Memory B cell (primary cell): ENCODE measurements at places on chromosomes 1 and 21.

DNA sequence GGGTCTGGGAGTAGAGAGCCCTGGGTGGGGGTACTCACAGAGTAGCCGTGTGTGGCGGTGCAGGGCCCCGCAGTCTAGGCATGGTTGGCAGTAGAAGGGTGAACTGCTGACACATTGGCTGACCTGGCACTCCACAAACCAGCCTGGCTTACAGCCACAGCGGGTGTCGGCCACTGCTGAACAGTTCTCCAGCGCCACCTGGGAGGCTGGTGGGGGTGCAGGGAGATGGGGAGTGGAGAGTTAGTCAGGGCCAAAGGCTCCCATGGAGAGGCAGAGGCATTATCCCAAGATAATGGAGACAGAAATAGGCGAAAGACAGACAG lies 1.5 kb downstream of the TNFRSF25 start:
- H3K4me3 ChIP-seq, result no peak overlapping the region
- H3K36me3 ChIP-seq, result no peaks in the 10 kb centered on the region
- peaks cover 9% of the 10 kb centered on the region for H3K4me1 ChIP-seq
- peaks cover 27% of the 10 kb centered on the region for H3K27me3 ChIP-seq
- no peak overlapping the region for H3K27ac ChIP-seq

- no peak overlapping the region for H3K27ac ChIP-seq
- H3K4me3 ChIP-seq, result no peak overlapping the region
- no peaks in the 10 kb centered on the region for H3K4me1 ChIP-seq
- no peaks in the 10 kb centered on the region for H3K36me3 ChIP-seq
- H3K27me3 ChIP-seq, result peaks cover 2% of the 10 kb centered on the region
These were observed 80.5 kb downstream of the ENAH start for GRCh38 chr1:225572422-225572821.

DNA sequence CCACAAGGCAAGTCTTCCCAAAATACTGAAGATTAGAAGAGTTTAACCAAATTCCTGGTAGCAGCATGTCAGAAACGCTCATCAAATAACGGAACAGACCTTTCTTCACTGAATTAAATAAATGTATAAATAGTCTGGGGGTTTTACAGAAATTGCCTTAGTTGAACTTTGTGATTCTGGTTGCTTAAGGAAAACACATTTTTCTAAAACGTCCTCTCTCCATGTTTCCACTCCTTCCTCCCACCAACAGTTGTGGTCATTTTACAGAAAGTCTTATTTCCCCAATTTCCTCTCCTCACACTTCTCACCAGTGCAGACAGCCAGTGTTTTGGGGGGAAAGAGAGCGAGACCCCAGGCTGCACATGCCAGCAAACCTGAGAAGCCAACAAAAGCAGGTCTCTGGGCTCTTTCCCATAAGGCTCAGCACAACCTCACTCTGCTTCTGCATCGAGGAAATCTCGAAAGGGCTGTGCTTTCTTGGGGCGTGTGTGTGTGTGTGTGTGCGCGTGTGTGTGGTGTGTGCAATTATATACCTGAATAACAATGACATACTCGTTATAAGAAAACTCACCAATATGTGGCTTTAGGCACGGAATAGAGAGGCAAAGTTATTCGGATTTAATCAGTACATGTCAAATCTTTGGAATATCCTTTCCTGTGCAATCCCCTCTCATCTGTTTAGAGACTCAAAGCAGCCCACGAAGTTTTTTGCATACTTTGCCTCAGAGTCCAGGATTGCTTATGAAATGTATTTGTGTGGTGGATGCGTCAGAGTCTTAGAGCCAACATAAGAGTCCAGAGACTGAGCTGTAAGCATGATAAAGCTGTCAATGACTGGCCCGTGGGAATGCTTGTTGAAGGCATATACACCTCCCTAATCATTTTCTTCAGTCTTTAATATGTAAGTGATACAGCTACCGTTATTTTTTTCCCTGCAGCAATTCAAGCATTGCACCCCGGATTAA lies 2.0 kb downstream of the KCNJ15 start:
- no peak for DNase-seq
- H3K4me1 ChIP-seq, result no peaks in the 10 kb centered on the region
- no peaks in the 10 kb centered on the region for H3K27me3 ChIP-seq
- no peaks in the 10 kb centered on the region for H3K36me3 ChIP-seq
- H3K4me3 ChIP-seq, result no peak overlapping the region

GRCh38 chr1:24382165-24382577 lies 31.4 kb downstream of the STPG1 start:
- H3K4me1 ChIP-seq, result peaks cover 12% of the 10 kb centered on the region
- H3K27me3 ChIP-seq, result no peaks in the 10 kb centered on the region
- H3K36me3 ChIP-seq, result peaks cover 18% of the 10 kb centered on the region

DNA sequence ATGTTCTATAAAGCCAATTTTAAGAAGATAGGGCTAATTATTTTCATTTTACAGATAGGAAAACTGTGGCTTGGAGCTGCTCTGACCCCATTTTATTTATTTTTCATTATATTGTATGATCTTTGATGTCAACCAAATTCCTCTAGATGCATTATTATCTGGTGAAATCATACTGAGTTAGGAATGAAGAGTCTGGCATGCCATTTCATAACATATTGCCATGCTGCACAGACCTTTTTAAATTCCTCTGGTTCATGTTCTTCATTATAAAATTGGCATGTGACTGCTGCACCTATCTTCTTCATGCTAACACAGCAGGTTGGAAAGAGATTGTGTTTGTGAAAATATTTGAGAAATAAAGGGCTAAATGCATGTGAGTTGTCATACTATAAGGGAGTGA lies 12.7 kb downstream of the PRRX1 start:
- no peaks in the 10 kb centered on the region for H3K36me3 ChIP-seq
- no peak for DNase-seq
- peaks cover 16% of the 10 kb centered on the region for H3K27me3 ChIP-seq
- no peak overlapping the region for H3K4me3 ChIP-seq

GRCh38 chr1:3052501-3052900 lies 16.5 kb upstream of the PRDM16 start:
- H3K4me1 ChIP-seq, result peaks cover 7% of the 10 kb centered on the region
- H3K4me3 ChIP-seq, result no peak overlapping the region
- no peak for DNase-seq
- no peak overlapping the region for H3K27ac ChIP-seq

GRCh38 chr1:179794669-179795068 lies 51.6 kb downstream of the FAM163A start:
- DNase-seq, result no peak
- H3K27ac ChIP-seq, result no peak overlapping the region
- H3K27me3 ChIP-seq, result peaks cover 11% of the 10 kb centered on the region

- H3K27ac ChIP-seq, result no peak overlapping the region
- no peak for DNase-seq
- peaks cover 2% of the 10 kb centered on the region for H3K36me3 ChIP-seq
- no peak overlapping the region for H3K4me3 ChIP-seq
- H3K27me3 ChIP-seq, result peaks cover 20% of the 10 kb centered on the region
These were observed 89.8 kb upstream of the NR5A2 start for GRCh38 chr1:199937661-199938060.

DNA sequence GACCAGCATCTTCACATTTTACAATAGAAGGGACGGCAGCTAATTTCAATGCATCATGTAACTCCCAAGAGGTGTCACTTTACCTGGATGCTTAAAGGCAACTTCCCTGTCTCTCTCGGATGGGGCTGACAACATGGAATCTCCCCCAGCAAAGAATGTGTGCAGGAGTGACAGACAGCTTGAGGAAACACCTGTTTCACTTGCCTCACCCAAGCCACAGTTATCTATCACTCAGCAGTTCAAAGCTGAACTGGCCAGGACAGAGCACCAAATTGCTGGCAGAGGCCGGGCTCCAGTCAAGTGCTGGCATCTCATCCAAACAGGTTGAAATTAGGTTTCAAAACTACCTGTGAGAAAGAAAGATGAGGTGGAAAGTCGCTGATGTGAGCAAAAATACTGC lies 538.0 kb upstream of the PLXNA2 start:
- DNase-seq, result no peak
- no peak overlapping the region for H3K27ac ChIP-seq
- H3K36me3 ChIP-seq, result no peaks in the 10 kb centered on the region
- H3K4me3 ChIP-seq, result no peak overlapping the region

GRCh38 chr1:185044387-185044786 lies 971 bp upstream of the RNF2 start:
- peaks cover under 1% of the 10 kb centered on the region for H3K36me3 ChIP-seq
- no peak for DNase-seq
- H3K27ac ChIP-seq, result peak overlapping the region; percentile 94

DNA sequence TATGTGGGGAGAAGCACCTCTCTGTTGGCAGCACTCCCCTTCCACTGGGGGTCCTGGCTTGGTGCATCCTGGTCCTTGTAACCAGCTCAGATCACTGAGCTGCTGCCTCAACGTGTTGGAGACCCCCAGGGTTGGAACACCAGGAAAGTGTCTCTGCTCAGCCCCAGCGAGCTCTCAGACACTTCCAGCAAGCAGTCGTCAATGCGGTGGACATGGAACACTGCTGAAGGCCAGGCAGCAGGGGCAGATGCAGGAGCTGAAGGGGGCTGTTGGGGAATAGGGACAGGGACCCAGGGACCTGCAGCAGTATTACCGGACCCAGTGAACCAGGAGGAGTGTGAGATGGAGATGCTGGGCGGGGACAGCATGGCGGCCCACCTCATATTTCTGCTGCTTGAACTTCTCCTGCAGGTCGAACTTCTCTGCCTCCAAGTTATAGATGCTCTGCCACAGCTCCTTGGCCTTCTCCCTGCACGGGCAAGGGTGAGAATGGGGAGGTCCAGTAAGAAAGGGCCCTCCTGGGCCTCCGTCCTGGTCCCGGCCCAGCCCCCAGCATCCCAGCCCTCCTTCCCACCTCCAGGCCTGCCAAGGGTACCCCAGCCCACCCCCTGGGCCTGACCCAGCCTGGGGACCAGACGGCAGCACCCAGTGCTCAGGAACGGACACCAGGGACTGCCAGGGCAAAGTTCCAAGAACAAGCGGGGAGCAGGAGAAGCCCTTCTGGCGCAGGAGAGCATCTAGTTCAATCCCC lies 16.4 kb downstream of the TNNT2 start:
- no peak for DNase-seq
- H3K4me3 ChIP-seq, result no peak overlapping the region
- no peaks in the 10 kb centered on the region for H3K36me3 ChIP-seq
- H3K27me3 ChIP-seq, result peaks cover 18% of the 10 kb centered on the region
- no peak overlapping the region for H3K27ac ChIP-seq

DNA sequence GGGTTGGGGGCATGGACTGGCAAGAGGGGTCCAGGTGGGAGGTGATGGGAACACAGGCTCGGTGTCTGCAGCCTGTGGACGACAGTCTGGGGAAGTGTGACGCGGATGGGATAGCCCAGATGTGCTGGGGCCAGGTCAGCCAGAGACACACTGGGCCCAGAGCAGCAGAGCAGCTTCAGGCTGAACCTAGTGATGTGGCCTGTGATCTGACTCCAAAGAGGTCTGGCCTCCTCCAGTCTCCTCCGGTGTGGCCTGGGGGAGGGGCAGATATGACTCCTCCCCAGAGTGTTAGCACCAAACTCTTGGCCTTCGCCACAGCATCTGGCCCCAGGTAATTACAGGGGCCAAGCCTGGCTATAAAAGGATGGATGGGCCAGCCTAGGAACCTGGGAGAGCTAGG lies 13.5 kb downstream of the EFNA3 start:
- peaks cover 3% of the 10 kb centered on the region for H3K27me3 ChIP-seq
- no peak overlapping the region for H3K27ac ChIP-seq
- no peak for DNase-seq
- H3K4me3 ChIP-seq, result no peak overlapping the region

DNA sequence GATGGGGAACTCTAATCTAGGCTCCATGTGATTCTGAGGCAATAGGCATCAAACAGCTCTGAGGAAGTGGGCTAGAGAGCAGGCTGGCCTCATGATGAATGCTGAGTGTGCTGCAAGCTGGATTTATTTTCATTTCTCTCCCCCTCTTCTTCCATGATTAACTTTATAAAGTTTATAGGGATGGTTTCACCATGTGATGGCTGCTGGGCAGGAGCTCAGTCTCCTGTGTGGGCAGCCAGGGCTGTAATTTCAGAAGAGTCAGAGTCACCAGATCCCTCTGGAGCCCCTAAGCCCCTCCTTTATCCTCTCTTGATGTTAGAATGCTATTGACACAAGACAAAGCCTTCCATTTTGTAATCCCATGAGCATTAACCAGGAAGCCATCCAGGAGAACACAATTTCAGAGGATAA lies 143.6 kb downstream of the CNIH3 start:
- H3K36me3 ChIP-seq, result no peaks in the 10 kb centered on the region
- no peak overlapping the region for H3K27ac ChIP-seq
- no peaks in the 10 kb centered on the region for H3K4me1 ChIP-seq
- no peak for DNase-seq

DNA sequence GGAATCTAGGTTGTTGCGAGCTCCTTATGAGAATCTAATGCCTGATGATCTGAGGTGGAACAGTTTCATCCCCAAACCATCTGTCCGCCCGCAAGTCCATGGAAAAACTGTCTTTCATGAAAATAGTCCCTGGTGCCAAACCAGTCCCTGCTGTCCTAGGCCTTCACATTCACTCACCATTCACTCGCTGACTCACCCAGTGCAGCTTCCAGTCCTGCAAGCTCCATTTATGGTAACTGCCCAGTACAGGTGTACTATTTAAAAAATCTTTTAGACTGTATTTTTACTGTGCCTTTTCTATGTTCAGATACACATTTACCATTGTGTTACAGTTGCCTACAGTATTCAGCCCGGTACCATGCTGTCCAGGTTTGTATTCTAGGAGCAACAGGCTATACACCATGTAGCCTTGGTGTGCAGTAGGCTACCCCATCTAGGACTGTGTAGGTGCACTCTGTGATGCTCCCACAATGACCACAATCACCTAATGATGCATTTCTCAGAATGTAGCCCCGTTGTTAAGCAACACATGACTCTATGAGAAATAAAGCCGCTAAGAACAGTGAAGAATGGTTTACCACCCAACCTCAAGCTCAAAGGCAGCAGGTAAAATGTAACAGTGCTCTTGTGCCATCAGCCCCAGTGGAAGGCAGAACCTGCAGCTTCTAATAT lies 2.4 kb downstream of the ECHDC2 start:
- H3K4me3 ChIP-seq, result no peak overlapping the region
- DNase-seq, result no peak
- no peaks in the 10 kb centered on the region for H3K36me3 ChIP-seq
- H3K27ac ChIP-seq, result peak overlapping the region; percentile 21
- peaks cover 10% of the 10 kb centered on the region for H3K4me1 ChIP-seq

- H3K27ac ChIP-seq, result no peak overlapping the region
- H3K4me1 ChIP-seq, result no peaks in the 10 kb centered on the region
- H3K36me3 ChIP-seq, result no peaks in the 10 kb centered on the region
- H3K4me3 ChIP-seq, result no peak overlapping the region
- peaks cover 3% of the 10 kb centered on the region for H3K27me3 ChIP-seq
- DNase-seq, result no peak
These were observed 20.4 kb downstream of the CAMK1G start for GRCh38 chr1:209603877-209604276.

DNA sequence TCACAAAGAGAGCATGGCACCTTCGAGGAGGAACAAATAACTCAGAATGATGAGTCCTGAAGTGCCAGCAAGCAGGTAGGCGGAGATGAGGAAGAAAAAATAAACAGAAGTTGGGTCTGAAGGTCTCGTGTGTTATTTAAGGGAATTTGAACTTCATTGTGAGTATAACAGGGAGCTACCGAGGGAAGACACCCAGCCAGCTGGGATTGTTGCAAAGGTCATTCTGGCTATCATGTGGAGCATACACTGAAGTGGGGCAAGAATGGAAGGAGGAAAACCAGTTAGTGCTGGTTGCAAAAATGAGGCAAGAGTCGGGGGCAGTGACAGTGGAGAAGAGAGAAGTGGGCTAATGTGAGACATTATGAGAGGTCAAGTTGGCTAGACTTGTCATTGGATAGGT lies 53.6 kb upstream of the RAP1A start:
- peaks cover 15% of the 10 kb centered on the region for H3K4me1 ChIP-seq
- no peaks in the 10 kb centered on the region for H3K36me3 ChIP-seq
- no peak overlapping the region for H3K4me3 ChIP-seq
- no peaks in the 10 kb centered on the region for H3K27me3 ChIP-seq
- no peak for DNase-seq
- H3K27ac ChIP-seq, result no peak overlapping the region

GRCh38 chr1:24110642-24111261 lies 1.2 kb downstream of the MYOM3 start:
- H3K4me1 ChIP-seq, result peaks cover 14% of the 10 kb centered on the region
- no peak for DNase-seq
- no peaks in the 10 kb centered on the region for H3K36me3 ChIP-seq
- H3K4me3 ChIP-seq, result no peak overlapping the region
- peaks cover 8% of the 10 kb centered on the region for H3K27me3 ChIP-seq
